ENCODE measurements at places on chromosomes 11 and 22.

DNA sequence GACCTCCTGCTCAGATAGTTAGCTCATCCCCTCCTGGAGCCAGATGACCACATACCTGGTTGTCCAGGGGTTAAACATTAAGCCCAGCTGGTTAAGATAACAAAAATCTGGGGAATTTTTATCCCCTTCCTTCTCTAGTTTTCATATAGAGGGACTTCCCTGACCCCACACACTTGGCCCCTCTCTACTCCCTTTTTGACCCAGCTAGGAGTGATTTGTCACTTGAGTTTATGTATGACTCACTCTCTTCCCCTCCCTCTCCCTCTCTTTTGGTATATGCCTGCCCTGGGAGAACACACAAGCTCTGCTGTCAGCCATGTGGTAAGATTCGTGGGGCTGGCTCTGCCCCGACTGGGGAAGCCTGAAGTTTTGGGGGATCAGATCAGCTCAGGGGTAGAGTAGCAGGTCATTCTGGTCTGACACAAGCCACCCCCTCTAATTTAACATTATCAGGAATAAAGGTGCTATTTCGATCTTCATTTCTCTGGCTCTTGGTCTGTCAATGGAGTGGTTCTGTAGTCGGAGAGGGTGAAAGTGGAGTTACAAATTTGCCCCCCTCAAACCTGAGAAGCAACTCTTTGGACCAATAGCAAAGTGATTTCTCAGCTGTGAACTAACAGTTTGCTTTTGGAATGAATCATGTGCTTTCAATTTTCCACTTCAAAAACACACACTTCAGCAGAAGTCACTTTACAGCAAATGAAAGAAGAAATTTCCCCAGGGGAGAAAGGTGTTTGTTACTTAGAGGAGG, 415.3 kb upstream of the CADM1 start:
- DNase-seq = no peak

GRCh38 chr22:28773461-28773867, 969 bp downstream of the CCDC117 start:
- DNase-seq = peak; percentile 62

GRCh38 chr11:132414451-132414850, 1044.0 kb downstream of the NTM start:
- DNase-seq = no peak

- no peak for DNase-seq
Observed at GRCh38 chr11:124068601-124069110, 27.5 kb upstream of the OR10G7 start.

DNA sequence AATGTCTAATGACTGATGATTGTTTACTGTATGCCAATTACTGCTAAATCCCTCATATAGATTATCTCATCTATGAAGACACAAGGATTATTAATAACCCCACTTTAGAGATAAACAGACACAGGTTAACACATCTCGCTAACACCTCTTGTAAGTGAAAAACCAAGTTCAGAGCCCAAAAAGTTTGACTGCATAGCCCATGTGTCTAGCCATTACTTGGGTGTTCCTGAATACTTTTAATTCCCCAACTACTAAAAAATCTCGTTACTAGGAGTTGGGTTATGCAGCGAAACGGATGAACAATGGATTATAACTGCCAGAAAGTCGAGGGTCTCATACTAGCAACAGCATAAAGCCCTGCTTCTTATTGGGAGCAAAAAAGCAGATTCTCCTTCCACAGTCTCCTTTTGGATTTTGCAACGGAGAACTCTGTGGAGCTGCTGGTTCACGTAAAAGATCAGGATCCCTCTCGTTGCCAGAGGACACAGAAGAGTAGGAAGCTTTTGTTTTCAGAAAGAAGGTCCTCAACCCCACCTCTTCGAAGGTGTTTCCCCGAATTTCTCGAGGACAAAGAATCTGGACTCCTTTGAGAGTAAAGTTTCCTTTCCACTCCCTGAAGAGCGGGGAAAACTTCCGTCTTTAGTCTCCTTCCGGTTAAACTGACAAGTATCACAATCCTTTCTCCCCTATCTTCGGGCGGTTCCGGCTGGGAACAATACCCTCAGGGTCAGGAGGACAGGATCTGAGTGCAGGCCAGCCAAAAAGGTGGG, 979 bp downstream of the ZBED5 start:
- peak; percentile 6 for DNase-seq

DNA sequence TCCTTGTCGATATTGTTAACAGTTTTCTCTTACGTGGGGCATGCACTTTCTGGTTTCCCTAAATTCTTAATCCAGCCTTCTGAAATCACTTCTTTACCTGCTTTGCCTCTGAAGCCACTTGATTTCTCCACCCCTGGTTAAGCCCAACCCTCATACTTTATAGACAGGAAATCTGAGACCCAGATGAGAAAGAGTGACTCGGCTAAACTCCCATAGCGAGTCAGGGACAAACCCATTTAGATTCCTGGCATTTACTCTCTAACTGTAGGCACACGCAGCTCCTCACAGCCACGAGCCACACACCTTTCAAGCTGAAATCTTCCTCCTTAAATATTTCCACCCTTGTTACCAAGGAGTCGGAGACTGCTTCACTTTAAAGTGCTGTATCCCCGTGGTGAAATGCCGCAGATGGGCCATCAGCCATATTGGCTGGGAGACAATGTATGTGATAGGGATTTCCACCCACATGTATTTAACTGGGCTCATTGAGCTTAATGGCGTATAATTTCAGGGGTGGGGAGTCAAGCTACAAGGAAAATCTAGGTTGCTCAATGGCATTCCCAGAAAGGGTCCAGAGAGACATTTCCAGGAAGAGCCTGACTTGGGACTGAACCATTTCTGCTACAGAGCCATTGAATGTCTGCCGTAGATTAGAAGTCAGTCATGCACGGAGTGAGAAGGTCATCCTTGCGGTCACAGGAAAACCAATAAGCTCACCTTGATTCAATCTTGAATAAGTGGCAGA, 49.9 kb upstream of the GRK3 start:
- DNase-seq = no peak

DNA sequence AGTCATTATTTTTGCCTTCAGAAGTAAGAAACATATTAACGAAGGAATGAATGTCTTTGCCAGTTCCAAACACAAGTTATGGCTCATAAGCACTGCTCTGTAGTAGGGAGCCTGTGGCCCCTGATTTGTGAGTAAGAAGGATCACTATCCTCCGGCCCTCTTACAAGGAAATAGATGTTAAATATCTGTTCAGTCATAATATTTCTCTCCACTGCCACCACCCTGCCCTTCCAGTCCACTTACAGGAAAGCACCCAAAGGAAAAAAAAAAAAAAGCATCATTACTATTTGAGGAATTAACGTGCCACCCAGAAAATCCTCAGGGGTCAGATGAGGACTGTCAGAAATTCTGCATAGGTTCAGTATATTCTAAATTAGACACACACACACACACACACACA, 123.4 kb downstream of the ETS1 start:
- no peak for DNase-seq

Data from fibroblast of gingiva (primary cell).